Heart right ventricle (tissue), 16 donors: ENCODE measurements at places on chromosomes 6 and 20.
A peak's percentile ranks its signal among the peaks of the same experiment; 100 is the strongest.

DNA sequence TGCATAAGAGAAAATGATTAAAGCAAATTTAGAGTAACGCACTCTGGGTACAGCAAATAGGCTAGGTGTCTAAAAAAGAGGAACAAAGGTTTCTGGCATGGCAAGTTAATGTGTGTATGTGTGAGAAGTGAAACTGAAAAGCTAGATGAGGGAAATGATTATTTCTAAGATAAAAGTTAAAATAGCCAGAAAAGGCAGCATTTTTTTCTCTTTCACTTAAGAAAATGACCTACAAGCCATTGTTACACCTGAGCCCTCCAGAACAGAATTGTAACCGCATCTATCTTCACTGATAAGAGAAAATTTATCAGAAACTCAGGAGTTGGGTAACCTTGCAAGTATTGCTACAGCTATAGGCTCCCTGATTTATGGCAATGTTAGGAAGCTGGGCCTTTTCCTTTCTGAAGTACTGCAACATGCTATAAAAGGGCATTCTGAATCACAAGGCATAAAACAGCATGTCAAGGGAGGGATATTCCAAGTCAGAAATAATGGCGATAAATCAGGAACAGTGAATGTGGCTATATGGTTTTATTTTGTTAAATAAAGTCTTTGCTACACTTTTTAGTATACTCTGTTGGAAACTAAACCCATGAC is 395.3 kb downstream of the TBC1D32 start:
- no peak overlapping the region for H3K4me3 ChIP-seq
- DNase-seq = no peak
- no peaks in the 10 kb centered on the region for H3K36me3 ChIP-seq
- no peaks in the 10 kb centered on the region for H3K4me1 ChIP-seq
- no peaks in the 10 kb centered on the region for H3K27me3 ChIP-seq
- H3K27ac ChIP-seq = no peak overlapping the region

DNA sequence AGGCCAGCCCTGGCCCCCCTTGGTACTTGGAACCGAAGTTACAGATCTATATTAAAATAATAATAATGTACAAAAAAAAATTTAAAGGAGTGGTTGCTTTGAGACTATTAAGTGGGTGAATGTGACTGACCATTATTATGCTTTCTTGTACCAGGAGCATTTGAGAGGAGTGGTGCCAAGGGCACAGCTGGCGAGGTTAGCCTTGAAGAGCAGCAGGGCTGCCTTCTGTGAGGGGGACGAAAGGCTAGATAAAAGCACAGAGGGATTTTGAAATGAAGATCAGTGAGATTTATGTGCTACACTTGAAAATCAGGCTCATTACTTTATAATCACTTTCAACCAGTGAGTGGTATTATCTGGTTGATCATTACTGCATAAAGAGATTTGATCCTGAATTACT is 48.6 kb downstream of the FIG4 start:
- no peak overlapping the region for H3K27ac ChIP-seq
- H3K4me3 ChIP-seq = no peak overlapping the region
- peaks cover 57% of the 10 kb centered on the region for H3K36me3 ChIP-seq
- H3K27me3 ChIP-seq = no peaks in the 10 kb centered on the region

DNA sequence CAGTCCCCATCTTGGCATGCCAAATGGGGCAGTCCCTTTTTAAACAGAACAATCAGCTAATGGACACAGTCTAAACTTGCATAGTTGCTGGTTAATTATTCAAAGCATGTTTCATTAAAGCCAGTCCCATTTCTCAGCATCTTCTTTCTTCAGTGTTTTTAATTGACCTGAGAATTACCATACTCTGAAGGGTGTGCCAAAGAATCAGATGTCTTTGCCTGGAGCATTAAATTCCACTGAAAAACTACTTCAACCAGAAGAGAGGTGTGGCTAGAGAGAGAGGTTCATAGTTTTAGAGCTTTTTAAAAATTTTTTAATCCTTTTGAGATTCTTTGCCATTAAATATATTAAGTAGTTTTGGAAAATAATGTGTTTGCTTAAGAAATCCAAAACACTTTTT is 37.9 kb downstream of the SLC24A3 start:
- no peaks in the 10 kb centered on the region for H3K27me3 ChIP-seq
- H3K4me1 ChIP-seq = peaks cover 9% of the 10 kb centered on the region
- H3K4me3 ChIP-seq = no peak overlapping the region
- no peaks in the 10 kb centered on the region for H3K36me3 ChIP-seq
- DNase-seq = no peak

GRCh38 chr6:38498085-38498484 is 141.6 kb downstream of the BTBD9 start:
- DNase-seq = no peak
- no peaks in the 10 kb centered on the region for H3K4me1 ChIP-seq
- no peak overlapping the region for H3K27ac ChIP-seq
- H3K4me3 ChIP-seq = no peak overlapping the region

GRCh38 chr6:77466451-77467437 is 3.5 kb upstream of the HTR1B start:
- H3K36me3 ChIP-seq = no peaks in the 10 kb centered on the region
- H3K27me3 ChIP-seq = peaks cover 59% of the 10 kb centered on the region
- peak overlapping the region; percentile 51 for H3K4me3 ChIP-seq
- H3K4me1 ChIP-seq = no peaks in the 10 kb centered on the region

DNA sequence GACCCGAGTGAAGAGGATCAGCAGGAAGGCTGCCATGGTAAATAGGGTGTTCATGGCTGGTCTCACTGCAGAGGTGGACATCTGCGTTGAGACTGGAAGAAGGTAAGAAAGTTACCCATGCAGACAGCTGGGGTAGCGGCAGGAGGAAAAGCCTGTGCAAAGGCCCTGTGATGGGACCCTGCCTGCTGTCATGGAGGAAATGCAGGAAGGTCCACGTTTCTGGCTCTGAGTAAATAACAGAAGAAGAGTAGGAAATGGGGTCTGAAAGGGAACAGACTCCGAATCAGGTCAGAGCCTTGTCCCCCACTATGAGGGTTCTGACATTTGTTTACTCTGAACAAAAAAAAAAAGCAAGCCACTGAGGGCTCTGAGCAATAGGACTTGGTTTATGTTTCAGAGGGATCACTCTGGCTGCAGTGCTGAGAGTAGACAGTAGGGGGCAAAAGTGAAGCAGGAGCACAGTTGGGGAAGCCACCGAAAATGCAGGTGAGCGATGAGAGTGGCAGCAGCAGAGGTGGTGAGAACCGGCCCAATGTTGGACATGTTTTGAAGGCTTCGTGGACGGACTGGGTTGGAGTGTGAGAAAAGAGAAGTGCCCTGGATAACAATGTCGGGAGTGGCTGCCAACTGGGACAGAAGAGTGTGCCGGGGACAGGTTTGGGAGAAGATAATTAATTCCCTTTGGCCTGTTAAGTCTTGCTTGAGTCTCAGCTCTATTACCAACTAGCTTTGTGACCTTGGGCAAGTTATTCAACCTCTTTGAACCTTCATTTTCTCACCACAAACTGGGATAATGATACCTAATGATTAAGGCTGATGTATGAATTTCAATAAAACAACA is 57.9 kb upstream of the MAP7 start:
- peak; percentile 69 for DNase-seq
- no peak overlapping the region for H3K4me3 ChIP-seq

DNA sequence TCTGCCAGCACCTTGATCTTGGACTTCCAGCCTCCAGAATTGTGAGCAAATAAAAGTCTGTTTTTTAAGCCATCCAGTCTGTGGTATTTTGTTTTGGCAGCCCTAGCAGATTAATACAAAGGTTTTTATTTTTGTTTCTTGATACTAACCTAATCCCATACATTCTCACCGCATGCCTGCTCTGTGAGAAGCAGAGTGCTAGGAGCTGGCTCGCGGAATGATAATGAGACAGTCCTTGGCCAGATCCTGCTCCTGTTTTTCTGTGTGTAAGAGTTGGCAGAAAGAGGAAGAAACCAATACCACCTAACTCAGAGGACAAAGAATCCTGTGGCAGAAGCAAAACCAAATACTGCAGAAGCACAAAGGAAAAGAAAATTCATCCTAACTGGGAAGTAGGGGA is 82.6 kb downstream of the KIF16B start:
- H3K27ac ChIP-seq = no peak overlapping the region
- DNase-seq = no peak
- H3K27me3 ChIP-seq = no peaks in the 10 kb centered on the region
- H3K4me1 ChIP-seq = no peaks in the 10 kb centered on the region
- peaks cover 33% of the 10 kb centered on the region for H3K36me3 ChIP-seq

GRCh38 chr20:9531581-9531980 is 17.2 kb downstream of the LAMP5 start:
- DNase-seq = no peak
- no peak overlapping the region for H3K27ac ChIP-seq
- H3K4me1 ChIP-seq = no peaks in the 10 kb centered on the region
- no peaks in the 10 kb centered on the region for H3K27me3 ChIP-seq

DNA sequence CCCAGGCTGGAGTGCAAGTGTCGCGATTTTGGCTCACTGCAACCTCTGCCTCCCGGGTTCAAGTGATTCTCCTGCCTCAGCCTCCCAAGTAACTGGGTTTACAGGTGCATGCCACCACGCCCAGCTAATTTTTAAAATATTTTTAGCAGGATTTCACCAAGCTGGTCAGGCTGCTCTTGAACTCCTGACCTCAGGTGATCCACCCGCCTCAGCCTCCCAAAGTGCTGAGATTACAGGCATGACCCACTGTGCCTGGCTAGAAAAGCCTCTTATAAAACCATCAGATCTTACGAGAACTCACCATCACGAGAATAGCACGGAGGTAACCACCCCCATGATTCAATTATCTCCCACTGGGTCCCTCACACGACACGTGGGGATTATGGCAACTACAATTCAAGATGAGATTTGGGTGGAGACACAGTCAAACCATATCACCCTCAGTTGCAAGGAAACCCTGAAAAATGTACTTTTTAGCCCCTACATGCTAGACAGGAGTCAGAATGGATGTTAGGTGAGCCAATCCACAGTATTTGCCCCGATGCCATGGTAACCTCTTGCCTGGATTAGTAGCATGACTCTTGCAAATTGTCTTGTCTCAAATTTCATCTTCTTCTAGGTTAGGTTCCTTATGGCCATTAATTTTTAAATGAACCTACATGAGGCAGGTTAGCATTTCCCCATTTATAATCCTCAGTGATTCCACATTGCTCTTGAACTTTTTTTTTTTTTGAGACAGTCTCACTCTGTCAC is 17.1 kb upstream of the SASH1 start:
- no peak for DNase-seq
- H3K4me3 ChIP-seq = no peak overlapping the region
- peaks cover 27% of the 10 kb centered on the region for H3K4me1 ChIP-seq

DNA sequence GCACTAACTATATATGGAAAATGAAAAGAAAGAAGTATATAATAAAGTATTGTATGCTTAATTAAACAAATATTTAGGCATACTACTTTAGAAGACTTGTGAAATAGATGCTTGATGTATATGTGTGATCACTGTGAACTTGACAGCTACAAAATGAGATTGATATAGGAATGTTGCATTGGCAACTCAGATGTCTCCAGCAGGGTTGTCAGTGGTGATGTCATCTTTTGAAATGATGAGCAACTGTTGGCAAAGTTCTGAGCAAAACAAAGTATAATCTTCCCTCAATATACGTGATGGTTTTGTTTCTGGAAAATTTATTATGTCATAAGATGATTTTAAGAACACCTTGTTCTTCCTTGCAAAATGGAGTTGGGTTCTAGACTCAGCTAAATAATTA is 133.8 kb downstream of the ARID1B start:
- H3K36me3 ChIP-seq = no peaks in the 10 kb centered on the region
- H3K4me1 ChIP-seq = peaks cover 18% of the 10 kb centered on the region
- DNase-seq = no peak
- no peak overlapping the region for H3K27ac ChIP-seq

DNA sequence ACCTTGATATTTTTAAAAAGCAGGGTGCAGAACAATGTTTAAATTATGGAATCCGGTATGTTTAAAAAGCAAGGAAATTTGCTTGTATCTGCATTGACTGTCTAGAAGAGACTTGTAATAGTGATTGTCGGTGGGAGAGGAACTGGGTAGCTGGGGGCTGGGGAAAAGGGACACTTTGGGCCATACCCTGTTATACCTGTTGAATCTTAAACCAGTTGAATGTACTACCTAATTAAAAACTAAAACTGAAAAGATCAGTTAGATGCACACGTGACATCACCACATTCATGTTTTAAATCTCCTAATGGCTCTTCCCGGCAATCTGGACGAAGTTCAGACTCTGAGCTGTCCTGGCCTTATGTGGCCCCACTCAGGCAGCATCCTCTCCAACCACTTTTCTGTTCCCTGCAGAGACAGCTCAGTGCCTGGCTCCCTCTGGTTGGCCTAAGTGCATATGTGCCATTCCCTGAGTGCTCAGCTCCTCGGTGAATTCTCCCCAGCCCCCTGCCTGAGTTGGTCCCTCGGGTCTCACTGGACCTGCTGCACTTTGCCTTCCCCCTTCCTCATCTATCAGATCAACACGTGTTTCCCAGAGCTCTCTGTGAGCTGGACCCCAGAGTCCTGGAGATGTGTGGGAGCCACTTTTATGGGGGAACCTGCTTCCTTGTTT is 36.3 kb downstream of the SLC52A3 start:
- peaks cover 41% of the 10 kb centered on the region for H3K27me3 ChIP-seq
- H3K4me3 ChIP-seq = no peak overlapping the region
- no peaks in the 10 kb centered on the region for H3K36me3 ChIP-seq
- DNase-seq = no peak

DNA sequence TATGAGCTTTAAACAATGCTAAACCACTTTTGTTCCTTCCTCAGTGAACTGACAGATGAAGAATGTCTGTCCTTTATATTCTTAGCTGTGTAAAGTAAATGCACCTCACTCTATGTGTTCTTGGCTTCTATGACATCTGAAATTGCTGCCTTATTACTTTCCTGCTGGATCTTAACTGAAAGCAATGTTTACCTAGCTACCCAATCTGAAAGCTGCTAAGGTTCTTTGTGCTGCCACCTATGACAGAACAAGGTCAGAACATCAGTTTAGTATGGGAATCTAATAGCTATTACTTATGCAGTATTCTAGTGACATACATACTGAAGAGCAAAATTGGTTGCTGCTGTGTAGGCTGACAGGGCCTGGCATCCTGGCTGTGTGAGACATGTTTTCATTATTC is 444.1 kb downstream of the KHDRBS2 start:
- no peaks in the 10 kb centered on the region for H3K4me1 ChIP-seq
- H3K27ac ChIP-seq = no peak overlapping the region
- no peak overlapping the region for H3K4me3 ChIP-seq
- no peaks in the 10 kb centered on the region for H3K27me3 ChIP-seq

GRCh38 chr6:164166996-164167395 is 752.5 kb downstream of the QKI start:
- H3K27me3 ChIP-seq = no peaks in the 10 kb centered on the region
- no peak for DNase-seq
- H3K36me3 ChIP-seq = no peaks in the 10 kb centered on the region
- H3K4me1 ChIP-seq = no peaks in the 10 kb centered on the region
- no peak overlapping the region for H3K27ac ChIP-seq

DNA sequence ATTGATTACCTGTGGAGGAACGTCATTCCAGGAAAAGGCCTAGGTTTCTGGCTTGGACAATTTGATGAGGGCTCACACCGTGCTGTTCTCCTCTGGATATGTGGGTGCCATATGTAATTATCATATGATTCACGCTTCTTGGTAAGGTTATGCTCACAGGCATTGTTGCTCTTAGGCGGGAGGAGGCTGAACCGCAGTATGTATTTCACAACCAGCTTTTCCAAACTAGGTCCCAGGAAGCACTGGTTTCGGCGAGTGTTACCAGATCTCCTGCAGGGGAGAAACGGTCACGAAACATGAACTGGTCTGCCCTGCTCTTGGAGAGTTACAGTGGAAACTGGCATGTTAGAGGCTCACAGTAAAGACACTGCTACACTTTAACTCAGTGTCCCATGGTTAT is 793 bp upstream of the FAM50B start:
- no peak for DNase-seq
- peak overlapping the region; percentile 83 for H3K27ac ChIP-seq
- no peak overlapping the region for H3K4me3 ChIP-seq
